ENCODE measurements at places on chromosomes 12 and 14.

- DNase-seq, result no peak
Observed at GRCh38 chr12:80142640-80143039, 43.3 kb downstream of the OTOGL start.

DNA sequence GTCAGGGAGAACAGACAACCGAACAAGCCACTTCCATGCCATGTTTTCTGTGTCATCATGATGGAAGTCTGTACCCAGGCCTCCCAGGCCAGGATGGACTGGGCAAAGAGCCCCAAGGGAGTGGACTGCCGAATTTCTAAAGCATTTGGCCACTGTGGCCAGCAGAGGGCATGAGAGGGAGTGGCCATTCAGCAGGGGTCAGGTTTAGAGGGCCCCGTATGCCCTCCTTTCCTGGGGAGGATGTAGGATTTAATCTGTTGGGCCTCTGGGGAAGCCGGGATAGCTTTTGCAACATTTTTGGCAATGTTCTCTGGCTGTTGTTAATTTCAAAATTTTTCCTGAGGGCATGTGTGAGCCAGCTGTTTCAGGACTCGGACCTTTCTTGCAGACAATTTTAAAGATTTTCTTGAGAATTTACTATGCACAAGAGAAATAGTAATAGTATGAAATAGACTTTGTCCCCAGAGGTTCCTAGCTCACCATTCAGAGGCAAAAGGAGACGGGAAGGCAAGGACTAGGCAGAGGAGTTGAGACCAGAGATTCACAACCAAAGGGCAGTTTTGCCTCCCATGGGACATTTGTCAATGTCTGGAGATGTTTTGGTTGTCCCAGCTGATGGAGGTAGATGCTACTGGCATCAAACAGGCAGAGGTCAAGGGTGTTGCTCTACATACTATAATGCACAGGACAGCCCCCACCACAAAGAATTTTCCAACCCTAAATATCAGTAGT is 18.0 kb downstream of the ACACB start:
- DNase-seq, result peak; percentile 18

DNA sequence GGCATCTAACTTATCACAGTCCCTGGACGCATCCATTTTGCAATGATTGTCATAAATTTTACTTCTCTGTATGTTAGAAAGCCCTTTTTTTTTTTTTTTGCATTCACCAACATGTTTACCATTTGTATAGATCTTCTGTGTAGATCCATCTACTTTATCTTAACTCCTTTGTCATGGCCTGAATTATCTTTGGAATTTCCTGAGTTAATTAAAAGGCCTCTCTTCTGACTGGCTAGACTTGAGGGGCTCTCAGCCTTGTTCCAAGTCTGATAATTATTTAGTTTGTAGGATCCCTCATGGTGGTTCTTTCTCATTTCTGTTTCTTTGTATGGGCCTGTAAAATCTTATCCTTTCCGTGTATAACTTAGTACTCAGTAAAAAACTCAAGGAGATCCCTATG is 387.0 kb downstream of the C12orf50 start:
- no peak for DNase-seq

- no peak for DNase-seq
Observed at GRCh38 chr14:76115010-76115422, 36.7 kb upstream of the GPATCH2L start.

- no peak for DNase-seq
Observed at GRCh38 chr12:95337146-95337545, 119.5 kb downstream of the VEZT start.

GRCh38 chr14:100025111-100025510 is 40.1 kb upstream of the EVL start:
- no peak for DNase-seq

GRCh38 chr12:51721282-51721940 is 127.1 kb downstream of the FIGNL2 start:
- DNase-seq, result no peak

DNA sequence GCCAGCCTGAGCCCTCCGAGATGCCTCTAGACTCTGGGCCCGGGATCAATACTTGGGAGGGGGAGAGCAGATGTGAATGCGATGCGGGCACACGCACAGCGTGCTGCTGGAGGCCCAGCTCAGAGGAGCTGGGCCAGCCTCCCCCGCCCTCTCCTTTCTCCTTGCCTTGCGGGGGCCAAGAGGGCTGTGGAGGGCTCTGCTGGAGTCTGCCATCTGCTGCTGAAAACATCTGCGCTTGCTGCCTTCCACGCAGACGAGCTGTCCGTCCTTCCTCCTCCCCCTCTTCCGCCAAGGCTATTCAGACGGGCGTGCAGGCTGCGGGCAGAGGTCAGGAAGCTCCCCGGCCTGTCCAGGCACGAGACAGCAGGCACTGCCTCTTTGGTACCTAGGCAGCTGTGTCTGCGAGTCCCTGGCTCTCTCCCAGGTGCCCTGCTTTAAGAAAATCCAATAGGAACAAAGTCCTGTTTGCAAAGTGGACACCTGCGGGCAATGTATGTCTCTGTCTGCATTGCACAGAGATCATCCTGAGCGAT is 75.2 kb downstream of the SPRING1 start:
- peak; percentile 63 for DNase-seq

DNA sequence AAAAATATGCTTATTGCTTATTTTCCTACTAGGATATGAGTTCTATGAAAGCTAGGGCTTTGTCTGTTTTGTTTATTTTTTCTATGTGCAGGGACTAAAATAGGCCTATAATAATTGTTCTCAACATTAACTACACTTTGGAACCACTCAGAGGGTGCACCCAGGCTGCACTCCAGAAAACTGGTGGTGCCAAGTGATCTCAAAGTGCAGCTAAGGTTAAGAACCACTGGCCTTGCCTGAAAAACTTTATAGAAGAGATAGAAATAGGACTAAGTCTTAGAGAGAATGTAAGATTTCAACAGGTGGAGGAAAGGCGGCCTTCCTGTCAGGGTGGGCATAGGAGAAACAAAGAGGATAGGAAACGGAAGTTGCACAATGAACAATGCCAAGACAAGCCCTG is 37.7 kb upstream of the NR1H4 start:
- DNase-seq, result no peak

GRCh38 chr14:89249972-89250654 is 166.9 kb downstream of the FOXN3 start:
- no peak for DNase-seq

GRCh38 chr12:12209043-12209442 is 57.8 kb downstream of the LRP6 start:
- DNase-seq, result no peak

GRCh38 chr12:110743571-110744093 is 941 bp upstream of the PPP1CC start:
- DNase-seq, result no peak

- DNase-seq, result no peak
Observed at GRCh38 chr14:68527329-68527851, 265.5 kb downstream of the ZFP36L1 start.

DNA sequence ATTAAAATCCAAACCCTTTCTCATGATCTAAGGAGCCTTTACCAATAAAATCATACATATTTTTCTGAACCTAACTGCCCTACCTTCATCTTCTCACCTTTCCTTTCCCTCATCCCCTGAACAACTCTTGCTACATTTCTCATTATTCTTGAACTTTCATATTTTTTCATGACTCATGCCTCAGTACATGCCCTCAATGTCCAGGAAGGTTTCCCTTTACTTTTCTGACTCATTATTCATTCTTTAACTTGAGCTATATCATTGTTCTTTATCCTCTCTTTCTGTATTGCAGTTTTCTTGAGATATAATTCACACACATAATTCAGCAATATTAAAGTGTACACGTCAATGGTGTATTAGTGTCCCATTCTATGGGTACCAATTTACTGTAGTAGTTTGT is 231.0 kb downstream of the ALG10B start:
- DNase-seq, result no peak

- DNase-seq, result no peak
Observed at GRCh38 chr12:12384571-12385340, 27.9 kb downstream of the BORCS5 start.

- no peak for DNase-seq
Observed at GRCh38 chr12:22787557-22787956, 162.6 kb downstream of the ETNK1 start.

DNA sequence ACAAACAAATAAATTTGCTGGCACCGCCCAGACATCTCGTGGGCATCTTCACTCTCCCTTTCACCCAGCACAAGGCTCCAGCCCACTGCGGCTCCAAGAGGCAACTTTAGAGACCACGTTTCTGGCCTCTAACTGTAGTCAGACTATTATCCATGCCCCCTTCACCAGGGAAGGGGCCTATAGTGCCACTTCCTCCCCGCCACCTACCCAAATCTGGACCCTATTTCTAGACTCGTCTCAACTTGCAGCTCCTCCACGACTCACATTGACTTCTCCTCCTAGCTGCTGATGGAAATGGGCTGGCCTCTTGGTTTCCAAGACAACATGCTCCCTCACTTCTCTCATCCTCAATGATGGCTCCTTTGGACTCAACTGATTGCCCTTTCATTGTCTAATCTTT is 12.3 kb downstream of the KRT1 start:
- no peak for DNase-seq

DNA sequence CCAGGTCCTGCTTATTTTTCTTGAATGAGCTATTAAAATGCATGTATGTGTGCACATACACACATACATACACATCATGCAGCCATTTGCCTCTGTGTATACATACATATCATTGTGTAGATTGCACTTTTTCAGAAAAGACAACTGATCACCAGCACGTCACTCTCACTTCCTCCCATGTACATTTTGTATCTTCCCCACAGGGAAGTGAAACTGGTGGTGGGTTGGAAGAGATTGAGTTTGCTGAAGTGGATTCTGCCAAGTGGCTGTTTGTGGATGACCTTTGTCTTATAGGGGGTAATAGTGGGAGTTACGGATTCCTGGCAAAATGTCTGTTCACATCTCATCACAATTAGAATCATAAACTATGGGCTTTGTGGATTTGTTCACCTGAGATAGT is 448.6 kb downstream of the RAD51B start:
- no peak for DNase-seq

DNA sequence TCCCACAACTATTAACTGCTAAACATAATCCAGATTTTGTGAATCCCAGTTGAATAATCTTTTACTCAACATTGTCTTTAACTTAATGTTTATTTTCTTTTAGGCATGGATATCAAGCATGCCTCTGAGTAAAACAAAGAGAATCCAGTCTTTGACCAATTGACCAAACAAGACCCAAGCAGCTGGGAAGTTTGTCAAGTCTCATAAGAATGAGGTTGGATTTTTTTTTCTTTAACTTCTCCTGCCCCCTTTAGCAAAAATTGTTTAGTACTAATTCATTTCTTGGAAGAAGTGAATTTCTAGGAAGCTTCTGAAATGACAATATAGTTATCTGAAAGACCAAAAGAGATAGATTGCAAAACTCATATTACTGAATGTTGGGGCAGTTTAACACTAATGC is 89.9 kb downstream of the OTOGL start:
- no peak for DNase-seq

- no peak for DNase-seq
Observed at GRCh38 chr14:78509516-78509915, 339.3 kb downstream of the NRXN3 start.

DNA sequence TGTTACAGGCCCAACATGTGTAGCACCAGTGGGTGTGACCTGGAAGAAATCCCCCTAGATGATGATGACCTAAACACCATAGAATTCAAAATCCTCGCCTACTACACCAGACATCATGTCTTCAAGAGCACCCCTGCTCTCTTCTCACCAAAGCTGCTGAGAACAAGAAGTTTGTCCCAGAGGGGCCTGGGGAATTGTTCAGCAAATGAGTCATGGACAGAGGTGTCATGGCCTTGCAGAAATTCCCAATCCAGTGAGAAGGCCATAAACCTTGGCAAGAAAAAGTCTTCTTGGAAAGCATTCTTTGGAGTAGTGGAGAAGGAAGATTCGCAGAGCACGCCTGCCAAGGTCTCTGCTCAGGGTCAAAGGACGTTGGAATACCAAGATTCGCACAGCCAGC is 8.6 kb downstream of the BCL2L14 start:
- no peak for DNase-seq

- DNase-seq, result no peak
Observed at GRCh38 chr12:1436015-1436414, 158.4 kb downstream of the FBXL14 start.

DNA sequence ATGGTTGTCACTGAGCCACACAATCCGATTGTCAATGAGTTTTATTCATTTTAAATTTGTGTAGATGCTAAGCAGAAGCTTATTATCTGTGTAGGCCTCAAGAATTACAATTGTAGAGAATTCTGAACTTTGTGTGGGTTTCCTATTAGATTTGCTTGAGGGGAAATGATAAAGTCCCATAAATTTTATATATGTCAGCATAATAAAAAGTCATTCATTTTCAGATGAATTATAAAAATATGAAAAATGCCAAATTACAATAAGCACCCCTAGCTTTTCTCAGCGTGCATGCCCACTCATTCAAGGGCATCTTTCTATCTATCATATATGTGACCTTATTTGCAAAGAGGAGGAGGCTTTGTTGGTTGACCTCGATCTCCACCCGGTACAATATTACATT is 1041.1 kb upstream of the FOXG1 start:
- DNase-seq, result no peak

GRCh38 chr14:37056473-37056872 is 115.9 kb downstream of the SLC25A21 start:
- DNase-seq, result no peak

DNA sequence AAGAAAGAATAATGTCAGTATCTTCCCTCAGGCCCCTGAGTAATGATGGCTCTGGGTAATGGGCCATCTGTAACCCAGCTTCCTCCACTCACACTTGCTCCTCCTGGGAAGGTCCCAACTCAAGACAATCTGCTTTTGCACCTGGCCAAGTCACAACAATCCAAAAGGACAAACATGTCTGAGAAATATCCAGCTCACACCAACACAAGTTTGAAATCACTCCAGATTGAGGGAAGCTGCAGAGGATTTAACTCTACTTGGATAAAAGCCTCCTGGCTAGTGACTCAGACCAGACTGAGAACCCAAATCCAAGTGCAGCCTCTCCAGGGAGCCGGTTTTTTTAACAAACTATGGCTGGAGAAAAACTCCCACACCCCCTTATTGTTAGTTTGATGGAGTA is 34.2 kb downstream of the RTRAF start:
- DNase-seq, result no peak

DNA sequence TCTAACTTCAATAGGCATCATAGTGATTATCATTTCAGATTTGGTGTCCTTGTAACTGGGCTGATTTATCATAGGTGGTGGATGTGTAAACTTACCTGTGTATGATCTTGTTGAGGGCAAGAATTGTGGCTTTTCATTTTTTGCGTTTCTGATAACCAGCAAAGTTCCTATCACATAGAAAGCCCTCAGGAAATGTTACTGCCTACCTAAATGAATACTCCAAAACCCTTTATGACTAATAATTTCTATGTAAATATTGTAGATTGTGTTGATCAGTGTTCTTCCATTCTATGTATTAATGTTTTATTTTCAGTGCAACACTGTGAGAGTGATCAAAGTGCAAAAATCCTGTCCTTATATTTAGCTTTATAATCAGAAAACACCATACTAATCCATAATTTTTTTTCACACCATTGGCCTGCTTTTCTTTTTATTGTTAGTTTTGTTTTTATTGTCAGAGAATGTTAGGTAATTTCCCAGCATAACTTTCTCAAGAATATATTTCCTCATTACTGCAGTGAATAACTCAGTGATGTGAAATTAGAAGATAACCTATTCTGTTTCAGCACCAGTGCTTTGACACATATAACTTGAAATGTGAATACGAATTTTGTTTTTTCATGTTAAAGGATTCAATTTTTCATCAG is 94.1 kb downstream of the GPHN start:
- no peak for DNase-seq

- no peak for DNase-seq
Observed at GRCh38 chr12:74349925-74350324, 187.7 kb upstream of the ATXN7L3B start.

- DNase-seq, result no peak
Observed at GRCh38 chr12:123767613-123768012, 5.5 kb downstream of the DNAH10 start.

Measured in NCI-H1417 (cell line).